ENCODE measurements at places on chromosomes 1 and 21.
A peak's percentile ranks its signal among the peaks of the same experiment; 100 is the strongest.

DNA sequence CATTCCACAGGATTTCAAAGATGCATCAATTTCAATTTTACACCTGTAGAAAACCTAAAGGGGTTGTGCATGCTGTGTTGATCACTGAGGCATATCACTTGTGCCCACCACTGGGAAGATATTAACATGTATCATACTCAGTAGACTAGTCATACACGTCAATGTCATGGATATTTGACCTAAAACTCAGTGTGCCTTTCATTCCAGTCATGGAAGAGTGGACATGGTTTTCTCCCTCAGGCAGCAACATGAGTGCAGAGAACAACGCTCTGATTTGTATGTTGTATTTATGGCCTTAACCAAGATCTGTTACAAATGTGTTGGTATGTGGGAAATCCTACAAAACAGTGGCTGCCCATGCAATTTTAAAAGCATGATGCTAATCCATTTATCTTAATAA, 6.1 kb upstream of the C1orf53 start:
- DNase-seq = no peak

- no peak for DNase-seq
These were observed 335.9 kb downstream of the RGS7 start for GRCh38 chr1:241020851-241021697.

GRCh38 chr1:156927215-156928042, 7.0 kb downstream of the LRRC71 start:
- DNase-seq = peak; percentile 49

DNA sequence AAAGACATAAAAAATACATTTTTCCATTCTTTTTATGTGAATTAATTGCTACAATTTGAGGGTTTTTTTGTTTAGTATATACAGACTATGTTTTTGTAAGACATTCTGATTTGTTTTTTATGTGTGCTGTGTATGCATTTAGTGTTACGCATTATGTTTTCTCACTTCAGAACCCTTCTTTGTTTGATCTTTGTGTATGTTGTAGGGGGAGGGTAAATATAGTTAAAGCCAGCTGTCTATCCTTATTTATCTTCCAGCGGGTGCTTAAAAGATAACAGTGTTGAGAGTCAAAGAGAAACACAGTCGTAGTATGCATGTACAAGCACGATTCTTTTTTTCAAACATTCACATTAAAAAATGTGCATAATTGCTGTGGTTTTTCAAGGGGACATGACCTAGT, 97.5 kb upstream of the KIAA1614 start:
- DNase-seq = no peak

GRCh38 chr1:244174922-244175521, 123.9 kb downstream of the ZBTB18 start:
- no peak for DNase-seq

- DNase-seq = peak; percentile 65
These were observed 19.9 kb downstream of the ATP8B2 start for GRCh38 chr1:154344977-154345837.

DNA sequence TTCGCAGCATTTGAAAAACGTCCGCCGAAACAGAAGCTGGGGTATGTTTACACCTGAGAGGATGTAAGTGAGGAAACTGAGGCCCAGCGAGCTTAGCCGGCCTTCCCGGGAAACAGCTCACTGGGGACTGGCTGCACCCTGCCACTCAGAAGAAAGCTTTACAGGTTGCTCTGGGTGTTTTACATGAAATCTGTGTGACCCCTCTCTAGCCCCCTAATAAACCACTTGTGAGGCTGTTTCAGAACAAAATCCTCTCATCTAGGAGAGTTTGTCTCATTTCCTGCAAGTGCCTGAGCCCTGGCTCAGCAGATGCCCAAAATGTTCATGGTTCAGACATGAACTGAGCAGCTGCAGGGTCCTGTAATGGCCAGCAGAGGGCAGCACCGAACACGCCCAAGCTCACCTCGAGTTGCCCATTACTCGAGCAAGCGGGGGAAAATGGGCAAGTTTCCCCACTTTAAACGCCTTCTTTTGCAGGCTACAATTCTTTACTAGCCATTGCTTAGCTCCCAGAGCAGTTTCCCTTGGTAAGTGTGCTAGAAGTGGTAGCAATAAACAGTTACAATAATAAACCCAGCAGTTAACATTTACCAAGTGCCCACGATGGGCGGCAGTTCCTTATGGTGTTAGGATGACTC, 76.4 kb downstream of the FHAD1 start:
- DNase-seq = peak; percentile 50

DNA sequence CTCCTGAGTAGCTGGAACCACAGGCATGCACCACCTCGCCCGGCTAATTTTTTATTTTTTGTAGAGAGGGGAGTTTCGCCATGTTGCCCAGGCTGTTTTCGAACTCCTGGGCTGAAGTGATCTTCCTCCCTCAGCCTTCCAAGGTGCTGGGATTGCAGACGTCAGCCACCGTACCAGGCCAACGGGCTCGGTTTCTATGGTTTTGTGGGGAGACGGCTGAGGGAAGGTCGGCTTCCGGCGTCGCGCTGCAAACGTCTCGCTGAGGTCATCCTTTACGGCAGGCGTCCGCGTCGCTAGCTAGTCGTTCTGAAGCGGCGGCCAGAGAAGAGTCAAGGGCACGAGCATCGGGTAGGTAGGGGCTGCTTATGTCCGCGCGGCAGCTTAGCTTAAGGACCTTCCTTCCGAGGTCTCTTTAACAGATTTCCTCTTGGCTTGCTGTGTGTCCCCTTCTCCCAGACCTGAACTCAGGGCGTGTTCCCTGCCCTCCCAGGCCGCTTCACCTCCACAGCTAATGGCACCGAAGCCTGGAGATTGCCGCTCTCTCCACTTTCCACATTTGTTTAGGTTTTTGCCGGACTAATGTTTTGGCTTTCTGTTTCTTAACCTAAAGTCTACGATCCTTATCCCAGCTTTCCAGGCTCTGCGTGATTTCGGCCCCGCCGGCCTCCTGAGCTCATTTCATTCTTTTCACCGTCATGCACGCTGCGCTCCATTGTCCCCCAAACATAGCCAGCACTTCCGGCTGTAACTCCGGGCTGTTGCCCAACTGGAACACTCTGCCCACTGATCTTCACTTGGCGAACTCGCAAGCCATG, at the start of gene NDUFS5:
Gene NDUFS5, plus strand, starts transcription at position 300 of the 815 bp plus-strand sequence. CDS start 2,375 bp downstream, outside the sequence.
- peak; percentile 69 for DNase-seq

DNA sequence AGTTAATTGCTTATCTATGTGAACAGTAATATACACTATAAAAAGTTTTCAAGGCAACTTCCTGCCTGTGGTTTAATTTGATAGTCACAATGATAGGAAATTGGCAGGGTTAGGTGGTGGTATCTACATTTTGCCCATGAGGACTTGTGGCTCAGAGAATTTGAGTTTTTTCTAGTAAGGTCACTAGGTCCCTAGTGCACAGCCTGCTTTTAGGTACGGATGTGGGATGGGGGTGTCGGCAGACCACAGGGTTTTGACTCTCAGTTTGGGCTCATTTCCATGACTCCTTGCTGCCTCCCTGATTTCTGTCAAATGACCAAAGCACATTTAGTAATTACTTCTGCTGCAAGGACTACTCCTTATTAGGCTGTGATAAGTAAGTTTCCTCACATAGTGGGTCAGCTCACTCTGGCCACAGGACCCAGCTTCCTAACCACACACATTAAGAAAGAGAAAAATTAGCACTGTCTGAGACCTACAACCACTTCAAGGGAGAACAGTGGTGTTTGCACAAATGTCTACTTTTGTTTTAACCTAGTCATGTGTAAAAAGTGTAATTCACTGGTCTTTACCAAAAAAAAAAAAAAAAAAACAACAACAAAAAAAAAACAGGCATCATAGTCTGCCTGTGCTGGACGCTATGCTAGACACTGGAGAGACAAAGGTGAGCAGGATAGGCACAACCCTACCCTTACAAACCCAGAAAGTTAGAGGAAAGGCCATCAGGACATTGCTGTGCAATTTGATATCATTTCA, 43.7 kb downstream of the MRPL39 start:
- no peak for DNase-seq

DNA sequence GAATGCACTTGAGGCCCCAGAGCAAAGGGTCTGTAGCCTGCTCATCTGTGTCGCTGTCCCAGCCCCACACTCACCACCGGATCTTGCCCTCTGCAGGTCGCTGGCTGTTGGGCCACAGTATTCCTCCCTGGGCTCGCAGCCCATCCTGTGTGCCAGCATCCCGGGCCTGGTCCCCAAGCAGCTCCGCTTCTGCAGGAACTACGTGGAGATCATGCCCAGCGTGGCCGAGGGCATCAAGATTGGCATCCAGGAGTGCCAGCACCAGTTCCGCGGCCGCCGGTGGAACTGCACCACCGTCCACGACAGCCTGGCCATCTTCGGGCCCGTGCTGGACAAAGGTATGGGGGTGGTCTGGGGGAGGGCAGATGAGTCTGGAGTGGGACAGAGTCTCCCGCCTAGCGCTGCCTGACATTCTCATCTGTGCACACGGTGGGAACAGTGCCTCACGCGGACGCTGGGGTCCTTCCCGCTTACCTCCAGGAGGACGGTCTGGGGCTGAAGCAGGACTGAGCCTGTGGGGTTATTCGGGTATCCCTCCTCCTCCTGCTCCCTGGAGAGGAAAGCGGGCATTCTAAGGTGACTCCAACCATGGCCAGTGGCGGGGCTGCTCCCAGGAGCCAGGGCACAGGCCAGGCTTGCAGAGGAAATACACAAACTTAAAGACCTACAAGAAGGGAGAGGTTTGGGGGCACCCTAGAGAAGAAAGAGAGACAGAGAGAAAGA, 15.9 kb downstream of the WNT3A start:
- no peak for DNase-seq

GRCh38 chr1:33094971-33095604, 14.1 kb downstream of the AZIN2 start:
- no peak for DNase-seq

- DNase-seq = no peak
These were observed 9.0 kb downstream of the SH2D2A start for GRCh38 chr1:156807627-156808026.

DNA sequence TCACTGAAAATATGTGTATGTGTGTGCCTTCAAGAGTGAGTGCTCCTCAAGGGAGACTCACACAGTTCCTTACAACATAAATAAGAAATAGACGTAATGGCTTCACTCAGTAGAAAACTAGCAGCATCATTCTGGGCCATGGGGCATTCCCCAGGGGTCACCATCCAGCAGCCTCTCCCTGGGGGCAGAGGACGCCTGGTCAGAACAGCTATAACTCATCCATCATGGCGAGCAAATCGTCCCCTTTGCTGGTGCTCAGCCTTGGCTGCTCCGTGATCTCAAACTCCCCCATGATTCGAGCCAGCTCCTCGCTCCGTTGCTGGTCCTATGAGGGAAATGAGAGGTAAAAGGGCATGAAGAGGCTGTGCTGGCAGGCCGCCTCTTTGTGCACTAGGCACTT, 20.2 kb upstream of the LSM10 start:
- DNase-seq = no peak

DNA sequence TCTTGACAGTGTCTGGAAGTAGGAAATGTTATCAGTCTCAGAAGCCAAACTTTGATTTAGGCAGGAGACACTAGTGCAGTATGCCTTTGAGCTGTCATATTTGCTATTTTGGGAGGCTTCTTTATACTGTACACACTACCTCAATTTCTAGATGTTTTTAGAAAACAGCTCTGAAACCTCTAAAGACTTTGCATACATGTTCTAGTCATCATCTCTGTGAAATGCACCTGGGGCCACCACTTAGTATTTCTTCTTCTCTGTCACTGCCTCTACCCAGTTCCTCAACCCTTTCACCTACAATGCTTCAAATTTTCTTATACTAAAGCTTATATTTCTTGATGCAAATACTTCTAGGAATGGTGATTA, 29.1 kb upstream of the PLA2G4A start:
- no peak for DNase-seq

DNA sequence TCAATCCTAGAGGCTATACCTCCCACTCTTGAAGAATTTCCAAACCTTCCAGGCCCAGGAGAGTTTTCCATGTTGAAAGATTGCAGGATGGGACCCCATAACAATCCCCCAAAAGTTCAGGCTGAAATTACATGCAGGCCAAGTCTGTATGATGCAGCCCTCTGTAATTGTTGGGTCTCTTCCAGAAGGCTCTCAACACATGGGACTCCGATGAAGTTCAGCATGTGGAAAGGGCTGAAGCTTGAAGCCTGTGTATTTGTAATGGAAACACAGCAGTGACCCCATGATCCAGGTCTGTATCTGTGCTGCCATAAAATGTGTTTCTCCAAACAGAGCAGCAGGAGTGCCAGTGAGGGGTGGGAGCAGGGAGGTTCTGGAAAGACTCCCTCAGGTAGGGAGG, 202.5 kb upstream of the LYPLAL1 start:
- no peak for DNase-seq

DNA sequence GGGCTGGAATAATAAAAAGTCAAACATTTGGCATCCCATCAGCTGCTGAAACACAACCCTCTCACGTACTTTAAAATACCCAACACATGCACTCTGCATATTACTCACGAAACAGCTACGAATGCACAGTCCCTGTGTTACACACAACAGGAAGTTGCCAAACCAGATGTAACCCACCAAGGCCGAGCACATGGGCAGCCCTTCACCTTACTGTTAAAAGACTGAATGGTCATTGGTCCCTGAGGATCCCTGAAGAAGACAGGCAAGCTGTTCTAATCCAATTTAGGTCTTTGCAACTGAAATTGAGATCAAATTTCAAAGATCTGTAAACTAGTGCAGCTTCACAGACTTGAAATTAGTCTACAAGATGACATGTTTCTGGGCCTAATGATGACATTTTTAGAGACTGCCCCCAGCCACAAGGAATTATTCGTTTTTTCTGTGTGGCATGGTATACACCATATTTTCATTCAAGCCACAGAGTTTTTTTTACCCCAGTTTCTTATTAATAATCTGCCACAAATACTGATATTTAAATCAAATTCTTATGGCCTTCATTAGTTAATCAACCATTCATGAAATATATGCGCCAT, 25.6 kb upstream of the IER5 start:
- no peak for DNase-seq

GRCh38 chr1:8974551-8974950, 28.9 kb downstream of the CA6 start:
- no peak for DNase-seq

GRCh38 chr1:172397221-172397620, 23.3 kb upstream of the C1orf105 start:
- DNase-seq = no peak

DNA sequence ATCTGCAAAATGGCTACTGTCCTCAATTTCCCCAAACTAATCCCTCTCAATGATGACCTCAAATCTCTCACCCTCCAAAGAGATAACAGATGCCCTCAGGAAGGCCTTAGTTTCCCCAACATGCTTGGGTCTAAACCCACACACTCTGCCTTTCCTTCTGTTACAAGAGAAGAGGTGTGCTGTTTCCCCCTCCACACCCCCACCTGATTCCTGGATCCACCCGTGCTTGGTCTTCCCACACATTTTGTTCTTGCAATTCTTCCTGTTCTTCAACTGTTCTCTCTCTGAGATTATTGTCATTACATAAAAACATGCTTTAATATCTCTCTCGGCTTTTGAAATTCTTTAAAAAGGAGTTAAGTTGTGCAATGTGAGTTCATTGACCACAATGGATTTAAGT, 5.7 kb upstream of the CBR3 start:
- DNase-seq = no peak

GRCh38 chr21:38434913-38435533, 63.3 kb downstream of the ERG start:
- no peak for DNase-seq

GRCh38 chr1:247746391-247746935, 1.5 kb downstream of the OR14A2 start:
- DNase-seq = no peak

- DNase-seq = no peak
These were observed 67.7 kb upstream of the RCC1 start for GRCh38 chr1:28437924-28438699.
